Stimulated activated CD8-positive, alpha-beta memory T cell treated with anti-CD3 and anti-CD28 coated beads, Interleukin-4, amount 100 ng/mL, for 4 hours (primary cell): ENCODE measurements at places on chromosomes 2 and 18.

- no peak for DNase-seq
Observed at GRCh38 chr2:149364839-149365238, 34.5 kb downstream of the LYPD6 start.

DNA sequence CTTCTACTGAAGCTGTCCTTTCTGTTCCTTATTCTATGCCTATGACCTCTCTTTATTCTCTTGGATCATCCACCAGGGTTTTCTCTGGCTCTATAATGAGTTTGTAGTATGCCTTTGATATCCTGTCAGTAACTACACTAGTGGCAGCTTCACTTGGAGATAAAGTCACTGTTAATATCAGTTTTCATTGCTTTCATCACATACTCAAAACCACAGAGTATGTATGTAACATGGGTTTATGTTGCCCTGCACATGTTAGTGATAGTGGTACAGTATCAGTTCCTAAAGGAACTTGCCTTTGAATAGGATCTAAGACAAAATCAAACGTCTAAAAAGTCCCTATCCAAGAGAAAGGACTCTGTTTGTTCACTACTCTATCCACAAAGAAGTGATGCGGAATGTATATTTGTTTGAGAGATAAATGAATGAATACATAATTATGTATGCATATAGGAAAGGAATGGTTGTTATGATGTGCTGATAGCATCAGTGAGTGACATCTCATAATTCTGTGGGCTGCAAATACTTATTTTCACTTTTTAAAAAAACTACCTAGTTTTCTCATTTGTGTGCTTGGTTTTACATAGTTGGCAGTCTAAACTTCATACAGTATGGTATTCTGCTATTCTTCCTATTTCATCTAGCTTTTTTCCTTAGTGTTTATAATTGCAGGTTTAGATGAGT lies 45.1 kb downstream of the TET3 start:
- no peak for DNase-seq

GRCh38 chr2:191311156-191311555 lies 66.0 kb downstream of the MYO1B start:
- DNase-seq: no peak

DNA sequence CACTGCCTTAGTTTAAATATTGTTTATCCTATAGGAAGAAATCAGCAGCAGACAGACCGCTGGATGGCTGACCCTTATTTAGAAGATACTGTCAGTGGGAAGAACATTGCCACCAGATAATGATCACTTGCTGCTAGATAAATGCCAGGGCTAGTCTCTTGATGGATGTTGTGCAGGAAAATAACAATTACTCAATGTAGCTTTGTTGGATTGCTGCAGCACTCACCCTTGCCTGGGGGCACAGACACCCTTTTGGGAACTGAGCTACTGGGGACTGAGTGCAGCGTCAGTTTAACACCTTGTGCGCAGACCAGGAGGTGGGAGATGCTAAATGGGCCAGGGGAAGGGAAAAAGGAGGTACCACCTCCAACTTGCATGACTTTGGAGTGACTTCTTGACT lies 64.2 kb upstream of the CAPN13 start:
- no peak for DNase-seq

- DNase-seq: no peak
Observed at GRCh38 chr2:10877651-10878111, 34.1 kb upstream of the KCNF1 start.

DNA sequence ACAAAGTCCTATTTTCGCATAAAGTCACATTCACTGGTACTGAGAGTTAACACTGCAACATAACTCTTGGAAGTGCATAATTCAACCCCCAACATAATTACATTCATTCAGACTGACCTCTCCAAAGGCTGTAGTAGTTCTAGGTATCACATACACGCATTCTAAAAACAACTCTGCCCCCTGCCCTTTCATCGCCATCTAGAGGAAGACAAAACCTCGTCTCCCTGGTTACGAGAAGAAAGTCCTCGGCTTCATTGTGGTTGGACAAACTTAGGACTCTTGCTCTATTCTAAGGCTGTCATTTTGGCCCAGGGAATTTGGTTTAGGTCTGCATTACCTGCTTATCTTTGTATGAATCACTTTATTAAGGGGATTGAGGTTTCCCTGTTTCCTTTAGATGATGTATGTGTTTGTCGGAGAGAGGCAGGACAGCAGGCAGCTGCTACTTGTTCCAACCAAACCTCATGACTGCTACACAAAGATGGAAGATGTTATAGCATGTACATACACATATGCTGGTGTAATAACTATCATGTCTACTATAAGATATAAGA lies 215.4 kb upstream of the NRXN1 start:
- DNase-seq: no peak

DNA sequence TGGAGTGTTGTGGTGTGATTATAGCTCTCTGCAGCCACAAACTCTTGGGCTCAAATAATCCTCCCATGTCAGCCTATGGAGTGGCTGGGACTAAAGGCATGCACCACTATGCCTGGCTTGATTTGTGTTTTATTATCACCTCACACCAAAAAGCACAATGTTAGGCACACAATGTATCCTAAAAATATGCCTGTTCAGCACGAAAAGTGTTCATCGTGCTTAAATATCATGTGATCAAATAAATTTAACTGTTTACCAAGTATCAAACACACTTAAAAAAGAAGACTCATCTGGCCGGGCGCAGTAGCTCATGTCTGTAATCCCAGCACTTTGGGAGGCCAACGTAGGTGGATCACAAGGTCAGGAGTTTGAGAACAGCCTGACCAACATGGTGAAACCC lies 5.6 kb downstream of the CCT4 start:
- DNase-seq: no peak

DNA sequence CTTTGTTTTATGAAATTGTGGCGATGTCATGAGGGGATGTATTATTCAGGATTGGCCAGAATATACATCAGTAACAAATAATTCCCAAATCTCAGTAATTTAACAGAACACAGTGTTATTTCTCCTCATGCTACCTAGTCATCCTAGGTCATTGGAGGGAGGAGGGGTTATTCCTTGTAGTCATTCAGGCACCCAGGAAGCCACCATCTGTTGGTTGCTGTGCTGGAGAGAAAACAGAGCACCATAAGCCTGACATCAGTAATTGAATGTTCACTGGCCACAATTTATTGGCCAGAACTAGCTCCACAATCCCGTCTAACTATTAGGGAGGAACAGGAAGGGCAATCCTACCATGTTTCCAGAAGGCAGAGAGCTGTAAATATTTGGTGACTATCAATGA lies 303.5 kb upstream of the CELF4 start:
- no peak for DNase-seq

DNA sequence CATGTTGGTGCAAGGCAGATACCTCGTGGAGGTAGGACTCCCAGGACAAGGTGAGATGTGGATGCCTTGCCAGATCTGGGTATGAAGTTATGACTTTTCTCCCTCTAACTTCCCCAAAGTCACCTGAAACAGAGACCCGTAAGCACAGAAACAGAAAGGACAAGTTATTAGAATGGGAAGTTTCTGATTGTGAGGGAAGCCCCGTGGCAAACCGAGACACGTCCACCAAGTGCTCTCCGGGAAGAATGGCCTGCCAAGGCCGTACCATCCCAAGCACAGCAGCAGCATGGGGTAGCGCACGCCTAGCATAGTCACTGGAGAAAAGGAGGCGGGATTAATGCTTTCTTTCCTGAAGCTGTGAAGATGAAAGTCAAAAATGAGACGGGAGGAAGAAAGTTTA lies 110.6 kb downstream of the ZNF532 start:
- no peak for DNase-seq

DNA sequence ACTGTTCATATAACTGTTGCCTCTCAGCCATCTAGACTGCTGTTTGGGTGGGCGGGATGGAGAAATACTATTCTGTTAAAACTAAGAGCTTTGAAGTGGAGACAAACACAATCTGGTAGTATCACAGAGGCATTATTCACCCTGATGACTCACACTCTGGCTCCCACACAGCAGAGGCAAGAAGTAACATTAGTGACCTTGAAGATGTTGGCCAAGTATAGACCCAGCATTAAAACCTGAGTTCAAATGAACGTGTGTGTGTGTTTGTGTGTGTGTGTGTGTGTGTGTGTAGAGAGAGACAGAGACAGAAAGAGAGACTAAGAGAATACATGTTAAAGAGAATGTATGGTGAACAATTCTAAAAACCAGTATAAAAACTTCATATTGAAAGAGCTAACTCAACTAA lies 22.5 kb upstream of the ACVR1 start:
- DNase-seq: peak; percentile 59

DNA sequence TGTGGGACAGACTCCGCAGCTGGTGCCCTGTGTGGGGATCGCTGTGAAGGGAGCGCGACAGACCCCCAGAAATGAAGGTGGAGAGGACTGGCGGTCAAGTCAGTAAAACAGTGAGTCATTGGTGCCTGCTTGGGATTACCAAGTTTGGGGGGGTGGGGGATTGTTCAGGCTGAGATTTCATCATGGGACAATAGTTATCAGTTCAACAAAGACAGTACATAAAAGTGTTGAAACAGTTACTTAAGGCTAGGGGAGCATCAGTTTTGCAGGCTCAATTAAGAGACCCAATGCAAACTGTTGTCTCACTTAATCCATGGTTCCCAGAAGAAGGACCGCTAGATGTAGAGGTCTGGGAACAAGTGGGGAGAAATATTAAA lies 42.4 kb upstream of the PDK1 start:
- DNase-seq: no peak

- no peak for DNase-seq
Observed at GRCh38 chr18:75860166-75860565, 432.7 kb upstream of the SMIM21 start.

DNA sequence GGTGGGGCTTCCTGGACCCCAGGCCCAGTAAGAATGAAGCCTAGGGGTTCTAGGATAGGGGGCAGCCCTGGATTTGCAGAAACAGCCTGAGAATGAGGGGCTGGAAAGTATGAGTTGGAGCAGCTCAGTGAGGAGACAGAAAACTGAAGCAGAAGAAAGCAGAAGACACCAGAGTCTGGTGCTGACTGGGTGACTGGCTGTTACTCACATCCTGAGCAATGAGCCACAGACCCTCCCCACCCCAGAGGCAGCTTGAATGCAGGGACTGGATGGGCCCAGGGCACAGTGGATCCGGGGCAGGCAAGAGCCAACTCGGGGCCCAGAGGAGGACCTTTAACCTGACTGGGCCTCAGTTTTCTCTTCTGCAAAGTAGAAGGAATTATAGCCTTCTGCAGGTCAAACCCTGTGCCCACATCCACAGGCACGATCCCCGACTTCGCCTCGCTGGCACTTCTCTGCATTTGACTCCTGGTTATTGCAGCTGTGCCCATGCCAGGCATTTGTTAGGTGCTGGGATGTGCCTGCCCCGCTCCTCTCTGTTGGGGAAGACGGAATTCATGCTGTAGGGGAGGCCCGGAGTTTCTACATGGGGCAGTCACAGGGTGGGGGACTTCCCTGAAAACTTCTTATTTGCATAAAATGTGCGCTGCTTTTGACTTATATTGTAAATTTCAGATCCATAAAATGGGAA lies 8.5 kb downstream of the STEAP3 start:
- DNase-seq: no peak

DNA sequence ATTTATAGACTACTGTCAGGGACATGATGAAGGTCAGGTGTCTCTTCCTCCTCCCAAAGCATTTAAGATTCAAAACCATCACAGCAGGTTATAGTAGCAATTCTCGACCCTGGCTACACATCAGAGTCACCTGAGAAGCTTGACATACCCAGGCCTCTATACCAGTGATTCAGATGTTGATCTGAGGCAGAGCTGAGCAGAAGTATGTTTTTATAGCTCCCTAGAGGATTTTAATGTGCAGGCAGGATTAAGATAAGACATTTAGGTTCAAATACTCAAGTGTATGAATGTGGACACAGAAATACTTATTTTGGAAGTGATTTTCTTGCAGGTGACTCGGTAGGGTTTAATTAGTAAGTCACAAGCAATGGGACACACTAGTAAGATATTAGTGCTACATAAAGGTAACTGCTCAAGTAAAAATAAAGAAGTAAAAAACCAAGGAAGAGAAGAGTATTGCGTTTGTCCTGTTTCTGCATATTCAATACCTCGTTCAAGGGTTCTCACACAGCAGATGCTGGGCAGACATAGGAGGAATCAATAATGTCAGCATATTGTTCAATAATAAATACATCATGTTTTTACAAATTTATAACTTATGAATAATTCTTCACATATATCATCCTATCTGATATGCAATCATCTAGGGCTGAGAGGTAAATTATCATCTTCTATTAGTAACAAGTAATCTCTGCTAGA lies 7.0 kb downstream of the GCFC2 start:
- no peak for DNase-seq

GRCh38 chr2:12796657-12797056 lies 79.9 kb downstream of the TRIB2 start:
- DNase-seq: no peak

- no peak for DNase-seq
Observed at GRCh38 chr2:3604207-3604877, 9.4 kb downstream of the COLEC11 start.

DNA sequence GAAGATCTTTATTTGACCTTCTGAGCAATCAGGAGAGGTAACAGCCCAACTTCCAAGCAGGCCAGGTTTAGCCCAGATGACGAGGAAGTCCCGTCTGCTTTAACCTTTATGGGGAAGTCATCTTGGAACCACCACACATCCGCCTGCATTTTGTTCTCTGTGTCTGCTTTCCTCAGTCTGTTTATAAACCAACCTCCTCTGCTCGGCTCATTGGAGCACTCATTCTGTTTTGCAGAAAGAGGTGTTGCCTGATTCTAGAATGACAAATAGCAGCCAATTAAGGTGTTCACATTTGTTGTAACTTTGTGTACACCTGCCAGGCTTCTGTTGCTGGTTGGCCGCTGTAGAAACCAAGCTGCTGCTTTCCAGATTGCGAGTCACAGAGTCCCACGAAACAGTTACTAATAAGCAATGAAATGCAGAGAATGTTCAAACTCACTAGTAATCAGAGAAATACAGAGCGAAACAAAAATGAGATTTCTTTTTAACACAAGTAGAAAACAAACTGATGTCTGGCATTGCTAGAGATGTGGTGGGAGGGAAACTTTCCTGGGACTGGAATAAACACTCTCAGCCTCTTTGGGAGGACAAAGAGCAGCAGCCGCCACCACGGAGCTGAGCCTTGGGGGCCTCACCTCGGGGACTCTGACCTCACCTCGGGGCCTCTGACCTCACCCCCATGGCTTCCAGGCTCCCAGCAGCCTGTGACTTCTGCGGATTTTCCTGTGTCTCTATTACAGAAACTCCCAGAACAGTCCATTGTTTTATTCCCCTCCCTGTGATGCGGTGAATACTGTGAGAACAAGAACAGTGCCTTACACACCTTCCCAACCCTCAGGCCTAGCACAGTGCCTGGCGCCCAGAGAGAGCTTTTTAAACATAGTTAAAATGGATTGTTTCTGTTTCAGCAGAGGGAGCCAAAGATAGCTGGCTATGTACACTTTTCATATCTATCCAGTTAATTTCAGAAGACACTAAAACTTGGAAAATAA lies 64.0 kb downstream of the MBP start:
- DNase-seq: no peak

DNA sequence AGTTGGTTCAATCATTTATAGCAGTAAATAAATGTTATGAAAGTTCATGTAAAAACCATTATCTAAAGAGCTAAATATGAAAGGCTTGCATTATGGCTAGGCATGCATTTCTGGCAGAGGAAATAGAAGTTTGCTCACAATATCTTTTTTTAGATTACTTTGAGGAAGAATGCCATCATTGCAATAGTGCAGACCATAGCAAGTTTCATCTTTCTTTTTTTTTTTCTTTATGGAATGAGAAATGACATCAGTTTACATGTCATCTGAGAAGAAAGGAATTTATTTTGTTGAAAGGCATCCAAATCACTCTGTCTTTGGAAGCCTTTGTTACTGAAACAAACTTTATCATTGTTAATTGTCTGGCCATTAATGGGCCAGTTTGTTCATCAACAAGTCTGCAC lies 74.5 kb upstream of the NCKAP5 start:
- no peak for DNase-seq

- DNase-seq: no peak
Observed at GRCh38 chr2:23578964-23579671, 194.1 kb downstream of the KLHL29 start.
